Stimulated activated CD4-positive, alpha-beta T cell treated with anti-CD3 and anti-CD28 coated beads, Interleukin-1b, Interleukin-23, amount 100 ng/mL, for 1 hour (primary cell): ENCODE measurements at places on chromosomes 3 and 15.

GRCh38 chr3:72999951-73000350 lies 3.3 kb downstream of the PPP4R2 start:
- DNase-seq: no peak

GRCh38 chr3:128702391-128702790 lies 23.6 kb upstream of the RAB7A start:
- DNase-seq: no peak

- no peak for DNase-seq
Measured at GRCh38 chr3:23961066-23961465, 16.0 kb downstream of the NR1D2 start.

GRCh38 chr15:74525945-74526344 lies 15.1 kb upstream of the ARID3B start:
- no peak for DNase-seq

DNA sequence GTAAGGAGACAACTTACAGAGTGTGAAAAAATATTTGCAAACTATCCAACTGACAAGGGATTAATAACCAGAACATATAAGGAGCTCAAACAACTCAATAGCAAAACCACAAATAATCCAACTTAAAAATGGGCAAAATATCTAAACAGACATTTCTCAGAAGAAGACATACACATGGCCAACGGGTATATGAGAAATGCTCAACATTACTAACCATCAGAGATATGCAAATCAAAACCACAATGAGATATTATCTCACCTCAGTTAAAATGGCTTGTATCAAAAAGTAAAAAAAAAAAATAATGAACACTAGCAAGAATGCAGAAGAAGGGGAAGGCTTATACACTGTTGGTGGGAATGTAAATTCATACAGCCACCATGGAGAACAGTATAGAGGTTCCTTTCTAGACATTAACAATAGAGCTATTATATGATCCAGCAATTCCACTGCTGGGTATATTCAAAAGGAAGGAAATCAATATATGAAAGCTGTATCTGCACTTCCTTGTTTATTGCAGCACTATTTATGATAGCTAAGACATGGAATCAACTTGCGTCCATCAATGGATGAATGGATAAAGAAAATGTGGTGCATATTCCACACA lies 998.6 kb downstream of the NAALADL2 start:
- no peak for DNase-seq

DNA sequence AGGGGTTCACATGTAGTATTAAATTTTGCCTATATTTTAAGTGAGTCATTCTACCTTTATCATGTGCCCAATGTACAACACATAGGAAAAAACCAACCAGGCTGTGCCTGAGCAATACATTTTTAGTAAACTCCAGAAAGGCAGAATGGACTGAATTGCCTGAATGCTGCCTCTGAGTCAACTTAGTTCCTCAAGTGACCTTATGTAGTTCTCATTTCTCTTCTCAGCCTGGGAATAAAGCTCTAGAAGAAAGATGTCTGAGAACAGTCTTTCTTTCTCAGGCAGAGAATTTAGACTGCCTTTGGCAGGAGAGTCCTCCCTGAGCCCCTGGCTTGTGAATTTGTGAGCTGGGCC lies 13.0 kb downstream of the ST3GAL6 start:
- no peak for DNase-seq

GRCh38 chr15:71753346-71753745 lies 57.0 kb upstream of the NR2E3 start:
- no peak for DNase-seq

DNA sequence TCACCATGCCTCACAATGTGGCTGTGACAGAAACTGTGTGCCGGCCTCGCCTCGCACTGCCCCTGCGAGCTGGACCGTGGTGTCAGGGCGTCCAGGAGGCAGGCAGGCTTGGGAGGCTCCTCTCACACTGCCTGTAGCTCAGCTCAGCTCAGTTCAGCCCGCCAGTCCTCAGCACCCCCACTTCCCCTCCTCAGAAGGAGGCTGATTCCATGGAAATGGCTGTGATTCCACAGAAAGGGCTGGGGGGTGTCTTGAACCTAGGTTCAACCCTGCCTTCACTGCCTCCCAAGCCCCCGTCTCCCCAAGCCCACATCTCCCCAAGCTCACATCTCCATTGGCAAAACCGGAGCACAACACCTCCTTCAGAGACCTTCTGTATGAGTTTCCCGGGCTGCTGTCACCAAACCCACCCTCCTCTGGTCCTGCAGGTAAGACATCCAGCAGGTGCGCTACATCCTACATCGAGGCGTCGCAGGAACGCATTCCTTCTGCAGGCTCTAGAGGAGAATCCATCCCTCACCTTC lies 94.0 kb downstream of the OCA2 start:
- DNase-seq: no peak

GRCh38 chr3:35894735-35895134 lies 255.4 kb downstream of the ARPP21 start:
- DNase-seq: no peak

GRCh38 chr3:129197321-129197720 lies 13.6 kb upstream of the CNBP start:
- no peak for DNase-seq

- DNase-seq: no peak
Measured at GRCh38 chr15:73338606-73339374, 30.0 kb downstream of the HCN4 start.

- no peak for DNase-seq
Measured at GRCh38 chr15:65939901-65940617, 70.8 kb downstream of the RAB11A start.

- peak; percentile 38 for DNase-seq
Measured at GRCh38 chr15:29139540-29140459, 129.8 kb downstream of the NSMCE3 start.

GRCh38 chr3:73086071-73086494 lies 24.6 kb downstream of the EBLN2 start:
- DNase-seq: no peak

DNA sequence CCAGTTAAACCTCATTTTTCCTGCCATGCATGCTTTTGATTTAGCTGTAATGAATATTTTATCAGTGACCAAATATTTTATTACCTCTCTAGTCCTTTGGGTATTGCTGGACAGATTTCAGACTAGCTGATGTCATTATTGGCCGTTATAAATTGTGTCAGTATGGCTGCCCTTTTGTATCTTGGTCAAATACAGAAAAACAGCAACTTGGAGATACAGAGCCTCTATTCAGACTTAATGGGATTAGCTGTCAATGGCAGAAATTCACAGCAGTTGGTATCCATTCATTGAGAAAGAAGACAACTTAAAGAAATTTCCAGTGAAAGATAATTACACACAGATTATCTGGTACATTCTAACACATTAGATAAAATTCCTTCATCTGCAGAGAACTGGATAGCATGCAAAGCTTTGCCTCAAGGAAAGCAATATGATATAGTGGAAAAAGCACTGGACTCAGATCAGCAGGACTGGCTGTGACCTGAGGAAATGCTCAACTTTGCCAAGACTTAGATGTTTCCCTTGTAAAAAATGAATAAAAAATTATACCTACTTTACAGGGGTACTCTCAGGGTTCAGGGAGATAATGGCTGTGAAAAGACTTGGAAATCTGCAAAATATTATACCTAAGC lies 20.8 kb downstream of the COL6A6 start:
- no peak for DNase-seq

DNA sequence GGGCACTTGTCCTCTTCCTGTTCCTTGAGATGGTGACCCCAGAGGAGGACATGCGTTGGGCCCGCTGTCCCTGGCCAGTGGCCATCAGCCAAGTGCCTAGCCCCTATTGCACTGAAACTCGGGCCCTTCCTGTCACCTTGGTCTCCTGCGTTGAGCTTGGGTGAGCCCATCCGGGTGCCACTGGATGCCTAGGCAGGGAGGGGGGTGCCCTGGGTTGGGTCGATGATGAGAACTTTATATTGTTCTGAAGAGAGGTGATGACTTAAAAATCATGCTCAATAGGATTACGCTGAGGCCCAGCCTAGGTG lies 221.8 kb downstream of the SNRPN start:
- no peak for DNase-seq

DNA sequence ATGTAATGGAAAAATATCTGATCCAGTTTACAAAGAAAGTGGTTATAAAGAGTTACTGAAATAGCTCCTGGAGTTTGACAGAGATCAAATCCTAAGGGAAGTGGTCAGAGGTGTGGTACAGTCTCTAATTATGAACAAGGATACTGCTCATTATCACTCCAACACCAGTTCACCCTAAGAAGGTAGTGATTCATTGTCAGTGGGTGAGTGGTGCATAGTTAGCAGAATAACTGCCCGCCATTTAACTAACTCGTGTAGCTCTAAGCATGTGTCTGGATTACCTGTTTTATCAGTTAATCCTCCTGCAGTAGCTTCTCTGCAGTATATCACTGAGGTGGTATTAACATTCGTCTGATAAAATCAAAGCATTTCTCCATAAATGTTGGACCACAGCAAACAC lies 700.1 kb downstream of the NLGN1 start:
- no peak for DNase-seq

GRCh38 chr3:153130312-153130977 lies 31.6 kb upstream of the RAP2B start:
- DNase-seq: no peak

- no peak for DNase-seq
Measured at GRCh38 chr3:87503900-87504498, 227.6 kb upstream of the POU1F1 start.

DNA sequence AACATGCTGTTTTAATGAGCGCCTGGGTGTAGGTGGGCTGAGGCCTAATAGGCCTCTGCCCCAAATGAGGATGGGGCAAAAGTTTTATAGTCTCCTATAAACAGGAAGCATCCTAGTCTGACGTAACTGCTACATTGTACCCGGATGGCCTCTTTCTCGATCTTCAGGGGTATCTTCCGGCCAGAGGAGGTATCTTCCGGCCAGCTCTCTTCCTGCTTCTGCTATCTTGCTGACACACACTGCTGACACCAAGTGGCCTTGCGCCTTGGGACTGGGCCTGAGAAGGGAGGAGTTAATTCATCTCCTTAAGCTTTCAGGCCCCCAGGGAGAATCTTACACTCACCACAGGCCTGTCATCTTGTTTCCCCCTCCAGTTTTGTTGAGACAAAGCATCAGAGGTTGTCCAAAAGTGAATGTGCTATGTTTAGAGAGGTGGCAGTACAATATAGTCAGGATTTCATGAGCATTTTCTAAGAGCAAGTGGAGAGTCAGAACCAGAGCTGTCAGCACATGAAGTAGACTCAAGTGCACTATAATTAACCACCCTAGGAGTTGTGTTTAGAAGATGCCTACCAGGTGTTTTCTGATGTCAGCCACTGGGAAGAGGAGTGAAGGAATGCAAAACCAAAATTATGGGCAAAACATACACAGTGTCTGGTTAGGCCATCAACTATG lies 15.6 kb upstream of the IGSF10 start:
- DNase-seq: no peak

DNA sequence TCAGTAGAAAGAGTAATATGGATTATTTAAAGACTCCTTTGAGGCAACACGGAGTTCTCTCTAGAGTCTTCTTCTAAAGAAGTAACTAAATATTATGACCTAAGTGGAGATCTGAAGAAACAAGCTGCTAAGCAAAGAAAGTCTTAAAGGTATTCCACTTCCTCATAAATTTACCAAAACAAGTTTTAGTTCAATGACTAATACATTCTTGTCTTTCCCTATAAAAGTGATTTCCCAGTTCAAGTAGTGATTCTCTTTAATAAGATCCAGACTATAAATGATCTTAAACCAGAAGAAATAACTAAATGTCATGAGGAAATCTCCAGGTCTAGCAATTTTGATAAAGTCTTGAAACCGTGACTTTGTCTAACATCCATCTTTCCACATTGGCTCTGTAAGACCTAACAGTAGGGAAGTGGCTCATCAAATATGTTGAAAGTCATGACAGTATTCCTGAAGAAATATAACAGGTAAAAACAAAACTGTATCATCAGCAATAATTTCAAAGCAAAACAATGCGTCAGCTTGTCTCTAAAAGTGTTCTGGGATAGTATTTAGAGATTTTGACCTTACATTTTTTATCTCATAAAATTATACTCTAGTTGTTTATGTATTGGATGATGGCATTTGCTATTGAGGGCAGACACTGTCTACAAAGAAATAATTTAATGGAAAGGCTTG lies 51.8 kb upstream of the NEDD4 start:
- no peak for DNase-seq

DNA sequence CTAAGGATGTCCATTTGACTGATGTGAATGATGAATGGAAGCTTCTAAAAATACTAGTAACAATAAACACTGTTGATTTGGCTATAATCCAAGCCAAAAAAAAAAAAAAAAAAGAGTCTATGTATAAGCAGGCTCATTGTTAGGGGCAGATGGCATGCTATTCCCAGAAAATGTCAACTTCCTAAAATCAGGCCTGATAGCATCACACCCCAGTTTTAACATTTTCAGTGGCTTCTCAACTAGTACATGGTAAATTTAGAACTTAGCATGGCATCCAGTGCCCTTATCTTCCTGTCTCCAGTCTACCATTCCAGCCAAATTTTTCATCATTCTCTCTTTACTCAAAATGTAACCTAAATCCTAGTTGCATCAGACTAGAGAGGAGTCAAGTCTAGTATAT lies 288.2 kb upstream of the ZNF385D start:
- no peak for DNase-seq

GRCh38 chr15:91535856-91536500 lies 317.5 kb upstream of the SLCO3A1 start:
- no peak for DNase-seq

DNA sequence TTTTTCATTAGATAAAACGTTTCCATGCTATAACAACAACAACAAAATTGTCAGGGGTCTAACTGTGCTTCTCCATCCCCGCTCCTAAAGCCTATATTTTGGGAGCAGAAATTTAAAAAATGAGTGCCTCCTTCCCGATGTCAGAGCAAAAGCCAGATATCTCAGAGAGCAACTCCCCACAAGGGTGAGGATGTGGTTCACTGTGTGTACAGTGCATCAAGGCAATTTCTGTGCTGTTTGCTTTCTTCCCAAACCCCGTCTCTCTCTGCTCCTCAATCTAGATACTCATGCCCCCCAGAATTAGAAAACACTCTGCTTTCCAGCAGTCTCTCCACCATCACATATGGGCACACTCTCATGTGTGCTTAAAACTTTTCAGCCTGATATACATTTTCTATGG lies 76.7 kb upstream of the MBNL1 start:
- no peak for DNase-seq

DNA sequence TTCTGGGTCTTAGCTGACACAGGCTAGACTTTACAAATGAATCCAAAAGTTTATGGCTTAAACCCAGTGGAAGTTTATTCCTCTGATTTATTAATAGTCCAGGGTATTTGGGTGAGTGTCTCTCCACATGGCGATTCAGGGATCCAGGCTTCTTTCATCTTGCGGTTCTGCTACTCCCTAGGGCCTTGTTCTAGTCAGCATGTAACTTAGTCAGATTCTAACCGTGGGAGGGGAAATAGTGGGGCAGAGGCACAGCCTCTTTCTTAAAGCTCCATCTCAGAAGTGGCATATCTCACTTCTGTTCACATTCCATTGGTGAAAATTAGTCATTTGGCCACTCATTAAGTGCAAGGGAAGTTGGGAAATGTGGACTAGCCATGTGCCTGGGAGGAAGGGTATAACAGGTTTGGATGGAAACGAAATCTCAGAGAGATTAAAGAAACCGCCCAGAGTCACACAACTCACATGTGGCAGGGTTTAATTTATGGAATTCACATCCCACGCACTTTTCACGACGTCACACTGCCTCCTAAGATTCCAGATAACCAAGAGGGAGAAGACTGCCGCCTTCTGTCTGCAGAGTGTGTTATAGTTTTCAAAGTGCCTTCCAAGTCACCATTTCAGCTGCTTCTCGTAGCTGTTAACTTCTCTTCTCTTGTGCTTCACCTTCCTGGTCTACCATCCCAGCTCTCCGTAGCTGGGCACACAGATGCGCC lies 11.4 kb upstream of the RASGRF1 start:
- DNase-seq: no peak

- no peak for DNase-seq
Measured at GRCh38 chr15:48017747-48018146, 103.0 kb upstream of the SLC24A5 start.
